Heart left ventricle (tissue), 16 donors: ENCODE measurements at places on chromosomes 4 and X. TPM values are rescaled to one million over a fixed set of nuclear protein-coding genes. Genes with fewer than 3 reads are reported as not detected.
A peak's percentile ranks its signal among the peaks of the same experiment; 100 is the strongest.

KLHL34 gene
- 6.4 TPM for total RNA-seq

INTS6L gene
- total RNA-seq = 1.7 TPM

GATB gene
- total RNA-seq = 81.9 TPM

MAGEB1 gene
- total RNA-seq = not detected

DNA sequence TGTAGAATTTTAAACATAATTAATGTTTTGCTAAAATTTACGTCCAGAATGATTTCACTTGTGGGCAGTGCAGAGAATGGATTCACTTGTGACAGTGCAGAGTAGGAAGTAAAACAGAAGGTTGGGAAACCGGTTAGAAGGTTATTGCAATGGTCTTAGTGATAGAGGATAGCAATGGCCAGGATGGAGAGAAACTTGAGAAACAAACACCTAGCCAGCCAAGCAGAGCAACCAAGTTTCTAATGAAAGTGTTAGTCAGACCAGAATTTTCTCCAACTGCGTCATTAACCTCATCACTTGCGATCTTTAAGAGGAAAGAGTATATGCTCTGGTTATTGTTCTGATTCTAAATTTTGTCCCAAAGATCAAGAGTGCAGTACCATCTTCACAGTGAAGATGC is 50.0 kb upstream of the TBC1D9 start:
- H3K27ac ChIP-seq = no peak overlapping the region
- no peaks in the 10 kb centered on the region for H3K36me3 ChIP-seq
- H3K27me3 ChIP-seq = no peaks in the 10 kb centered on the region
- H3K4me3 ChIP-seq = no peak overlapping the region
- DNase-seq = no peak

GRCh38 chrX:48590203-48591103 is 6.8 kb upstream of the WDR13 start:
- H3K27me3 ChIP-seq = no peaks in the 10 kb centered on the region
- H3K27ac ChIP-seq = peak overlapping the region; percentile 86
- no peaks in the 10 kb centered on the region for H3K4me1 ChIP-seq
- H3K4me3 ChIP-seq = no peak overlapping the region
- no peaks in the 10 kb centered on the region for H3K36me3 ChIP-seq
- no peak for DNase-seq

GRCh38 chr4:95186666-95187065 is 362.1 kb downstream of the UNC5C start:
- no peaks in the 10 kb centered on the region for H3K36me3 ChIP-seq
- no peak overlapping the region for H3K27ac ChIP-seq
- no peak for DNase-seq
- H3K4me3 ChIP-seq = no peak overlapping the region
- H3K27me3 ChIP-seq = no peaks in the 10 kb centered on the region

- H3K27ac ChIP-seq = no peak overlapping the region
- no peak overlapping the region for H3K4me3 ChIP-seq
- no peak for DNase-seq
- no peaks in the 10 kb centered on the region for H3K36me3 ChIP-seq
- H3K27me3 ChIP-seq = no peaks in the 10 kb centered on the region
Observed at GRCh38 chr4:118799231-118799942, 36.5 kb downstream of the SEC24D start.

DNA sequence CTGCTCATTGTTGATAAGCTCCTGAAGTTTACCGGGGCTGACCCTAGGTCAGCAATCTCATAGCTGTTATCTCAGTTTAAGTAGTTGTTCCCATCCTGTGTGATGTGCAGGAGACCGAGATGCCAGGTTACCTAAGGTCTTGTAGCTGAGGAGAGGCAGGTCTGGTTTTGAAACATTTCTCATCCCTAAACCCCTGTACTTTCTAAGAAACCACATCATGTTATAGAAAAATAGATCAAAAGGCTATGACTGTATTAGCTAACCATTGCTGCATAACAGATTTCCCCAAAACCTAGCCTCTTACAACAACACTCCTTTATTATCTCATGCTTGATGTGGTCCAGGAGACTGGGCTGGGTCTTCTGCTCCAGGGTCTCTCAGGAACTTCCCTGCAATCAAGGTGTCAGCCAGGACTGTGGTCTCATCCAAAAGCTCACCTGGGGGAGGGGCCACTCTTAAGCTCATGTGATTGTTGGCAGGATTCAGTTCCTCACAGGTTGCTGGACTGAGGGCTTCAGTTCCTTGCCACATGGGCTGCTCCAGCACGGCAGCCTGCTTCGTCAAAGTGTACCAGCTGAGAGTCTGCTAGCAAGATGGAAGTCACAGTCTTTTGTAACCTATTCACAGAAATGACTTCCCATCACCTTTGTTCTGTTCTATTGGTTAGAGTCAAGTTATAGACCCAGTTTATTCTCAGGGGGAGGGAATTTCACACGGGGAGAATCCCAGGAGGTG is 60.9 kb upstream of the CLCN4 start:
- H3K4me3 ChIP-seq = no peak overlapping the region
- H3K27me3 ChIP-seq = no peaks in the 10 kb centered on the region
- DNase-seq = no peak
- no peak overlapping the region for H3K27ac ChIP-seq
- peaks cover 2% of the 10 kb centered on the region for H3K4me1 ChIP-seq

DNA sequence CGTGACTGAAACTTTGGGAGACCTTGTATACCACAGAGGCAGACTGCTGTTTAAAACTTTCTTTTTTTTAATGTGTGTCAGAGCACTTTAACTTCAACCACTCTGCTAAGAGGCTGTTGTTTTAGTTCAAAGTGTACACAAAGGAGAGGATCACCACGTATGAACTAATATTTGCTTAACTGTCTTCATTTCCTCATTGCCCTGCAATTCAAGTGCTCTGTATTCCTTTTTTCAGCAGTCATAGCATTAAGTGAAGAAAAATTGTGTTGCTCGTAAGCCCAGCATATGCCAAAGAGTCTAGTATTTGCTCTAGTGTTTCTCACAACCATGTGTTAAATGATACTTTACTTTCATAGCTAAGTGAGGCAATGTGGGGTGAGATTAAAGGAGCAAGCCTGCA is 63.0 kb upstream of the HHIP start:
- H3K36me3 ChIP-seq = no peaks in the 10 kb centered on the region
- no peak overlapping the region for H3K4me3 ChIP-seq
- H3K27me3 ChIP-seq = no peaks in the 10 kb centered on the region
- no peak for DNase-seq

DNA sequence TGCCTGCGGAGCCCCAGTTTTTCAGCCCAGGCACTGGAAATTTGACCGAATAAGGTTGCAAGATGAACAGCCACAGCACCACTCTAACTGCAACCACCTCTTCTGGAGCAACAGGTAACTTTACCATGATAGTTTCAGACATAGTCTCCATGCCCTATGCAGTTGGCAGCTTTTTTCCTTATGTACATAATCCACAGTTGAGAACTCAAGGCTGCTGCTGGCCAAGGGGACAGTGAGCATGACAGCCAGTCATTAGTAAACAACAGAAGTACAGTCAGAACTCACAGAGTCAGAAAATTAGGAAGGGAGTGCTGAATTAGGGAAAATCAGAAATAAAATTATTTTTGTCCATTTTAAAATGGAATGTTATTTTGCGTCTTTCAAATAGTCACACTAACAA is 192.7 kb upstream of the NHS start:
- H3K27me3 ChIP-seq = no peaks in the 10 kb centered on the region
- H3K27ac ChIP-seq = no peak overlapping the region
- no peaks in the 10 kb centered on the region for H3K4me1 ChIP-seq
- DNase-seq = no peak
- no peaks in the 10 kb centered on the region for H3K36me3 ChIP-seq

- H3K36me3 ChIP-seq = no peaks in the 10 kb centered on the region
- no peaks in the 10 kb centered on the region for H3K4me1 ChIP-seq
- H3K27ac ChIP-seq = no peak overlapping the region
- no peak for DNase-seq
- no peaks in the 10 kb centered on the region for H3K27me3 ChIP-seq
- H3K4me3 ChIP-seq = no peak overlapping the region
Observed at GRCh38 chr4:7414736-7415510, 19.8 kb downstream of the PSAPL1 start.

DNA sequence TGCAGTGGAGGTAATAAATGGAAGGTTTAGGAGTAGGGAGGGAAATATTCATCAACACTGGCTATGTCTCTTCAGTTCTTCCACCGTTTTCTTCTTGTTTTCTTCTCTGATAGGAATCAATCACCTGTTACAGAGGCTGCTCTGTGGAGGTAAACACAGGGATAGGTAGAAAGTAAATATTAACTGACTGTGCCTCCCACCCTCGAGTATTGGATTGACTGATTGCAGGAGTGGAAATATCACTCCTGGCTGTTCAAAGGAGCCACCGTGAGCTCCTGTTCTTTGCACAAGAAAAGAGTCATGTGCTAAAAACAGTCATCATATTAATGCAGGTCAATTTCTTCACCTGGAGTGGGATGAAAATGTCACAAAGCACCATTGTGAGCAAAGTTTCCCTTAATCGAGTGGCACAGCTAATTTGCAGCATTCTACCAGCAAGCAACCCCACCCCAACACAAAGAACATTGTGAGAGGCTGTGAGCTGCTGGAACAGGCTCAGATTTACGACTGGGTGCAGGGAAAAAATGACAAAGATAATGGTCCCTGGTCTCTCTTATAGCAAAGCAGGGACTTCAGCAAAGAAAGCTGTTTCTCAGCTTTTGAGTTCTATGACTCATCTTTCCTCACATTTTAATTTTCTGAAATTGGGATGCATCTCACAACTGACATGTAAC is 113.7 kb upstream of the TSPAN5 start:
- no peaks in the 10 kb centered on the region for H3K27me3 ChIP-seq
- DNase-seq = no peak
- H3K4me1 ChIP-seq = no peaks in the 10 kb centered on the region
- no peak overlapping the region for H3K27ac ChIP-seq
- no peaks in the 10 kb centered on the region for H3K36me3 ChIP-seq
- H3K4me3 ChIP-seq = no peak overlapping the region

- H3K4me1 ChIP-seq = peaks cover 8% of the 10 kb centered on the region
- H3K36me3 ChIP-seq = no peaks in the 10 kb centered on the region
- no peaks in the 10 kb centered on the region for H3K27me3 ChIP-seq
- no peak overlapping the region for H3K27ac ChIP-seq
Observed at GRCh38 chr4:150580306-150580705, 1.6 kb upstream of the MAB21L2 start.

DNA sequence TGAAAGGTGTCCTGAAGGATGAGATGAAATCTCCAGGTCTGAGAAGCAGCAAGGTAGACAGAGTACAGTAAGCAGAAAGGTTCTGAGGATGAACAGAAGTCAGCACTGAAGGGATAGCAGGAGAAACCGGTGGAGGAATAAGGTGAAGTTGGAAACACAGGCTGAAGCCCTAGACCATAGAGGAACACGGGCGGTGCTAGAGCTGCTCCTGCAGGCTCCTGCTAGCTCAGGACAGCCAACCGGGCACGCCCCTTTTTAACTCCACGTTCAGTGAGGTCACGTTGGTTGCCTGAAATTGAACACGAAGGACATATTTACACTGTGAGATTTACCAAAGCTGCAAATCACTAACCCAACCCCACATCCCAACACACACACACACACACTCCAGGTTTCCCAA is 1886.4 kb upstream of the AGA start:
- no peaks in the 10 kb centered on the region for H3K4me1 ChIP-seq
- no peak for DNase-seq
- no peaks in the 10 kb centered on the region for H3K27me3 ChIP-seq
- no peak overlapping the region for H3K27ac ChIP-seq

DNA sequence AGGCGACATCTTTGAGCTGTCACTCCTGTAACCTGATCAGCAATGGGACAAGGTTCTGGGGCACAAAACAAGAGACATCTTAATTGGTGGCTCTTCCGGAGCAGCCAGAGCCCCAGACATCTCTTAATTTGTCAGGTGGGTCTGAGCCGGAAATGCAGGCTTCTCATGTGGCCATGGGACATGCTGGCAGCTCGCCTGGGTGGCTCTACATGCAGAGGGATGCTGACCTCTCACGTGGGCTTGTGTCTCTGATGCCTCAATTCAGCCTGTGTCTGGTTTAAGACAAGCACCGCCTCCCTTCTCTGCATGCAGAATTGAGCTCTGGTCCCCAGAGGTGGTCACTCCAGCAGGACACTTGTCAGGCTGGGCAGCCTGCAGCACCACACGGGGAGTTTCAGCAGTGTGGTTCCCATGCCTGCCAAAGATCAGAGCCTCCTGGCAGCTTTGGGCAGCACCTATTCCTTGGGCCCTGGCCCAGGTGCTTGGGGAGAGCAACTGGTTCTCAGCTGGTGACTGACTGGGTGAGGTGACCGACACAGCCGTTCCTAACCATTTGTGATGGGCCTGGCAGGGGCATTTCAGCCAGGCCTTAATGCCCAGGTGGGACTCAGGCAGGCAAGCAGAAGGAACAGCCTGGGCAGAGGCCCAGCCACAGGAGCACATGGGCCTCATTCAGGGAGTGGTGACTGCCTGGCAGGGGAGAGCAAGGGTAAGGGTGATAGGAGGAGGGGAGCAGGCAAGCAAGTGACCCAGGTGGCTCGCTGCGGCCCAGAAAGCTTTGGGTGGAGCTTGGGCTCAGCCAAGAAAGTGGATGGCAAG is 53.4 kb downstream of the HMX1 start:
- H3K4me1 ChIP-seq = no peaks in the 10 kb centered on the region
- H3K4me3 ChIP-seq = no peak overlapping the region
- H3K27me3 ChIP-seq = no peaks in the 10 kb centered on the region
- no peaks in the 10 kb centered on the region for H3K36me3 ChIP-seq
- H3K27ac ChIP-seq = no peak overlapping the region
